Calu3 (cell line): ENCODE measurements at places on chromosomes 1 and 21. TPM values are rescaled to one million over a fixed set of nuclear protein-coding genes. Genes with fewer than 3 reads are reported as not detected.

GRCh38 chr1:204089044-204089751, 16.3 kb downstream of the SOX13 start:
- no peak overlapping the region for H3K4me3 ChIP-seq
- no peaks in the 10 kb centered on the region for H3K27me3 ChIP-seq
- DNase-seq, result no peak

- H3K27ac ChIP-seq, result no peak overlapping the region
- no peaks in the 10 kb centered on the region for H3K4me1 ChIP-seq
- no peak for DNase-seq
- no peaks in the 10 kb centered on the region for H3K36me3 ChIP-seq
Observed at GRCh38 chr21:27212441-27212840, 245.6 kb upstream of the ADAMTS5 start.

DNA sequence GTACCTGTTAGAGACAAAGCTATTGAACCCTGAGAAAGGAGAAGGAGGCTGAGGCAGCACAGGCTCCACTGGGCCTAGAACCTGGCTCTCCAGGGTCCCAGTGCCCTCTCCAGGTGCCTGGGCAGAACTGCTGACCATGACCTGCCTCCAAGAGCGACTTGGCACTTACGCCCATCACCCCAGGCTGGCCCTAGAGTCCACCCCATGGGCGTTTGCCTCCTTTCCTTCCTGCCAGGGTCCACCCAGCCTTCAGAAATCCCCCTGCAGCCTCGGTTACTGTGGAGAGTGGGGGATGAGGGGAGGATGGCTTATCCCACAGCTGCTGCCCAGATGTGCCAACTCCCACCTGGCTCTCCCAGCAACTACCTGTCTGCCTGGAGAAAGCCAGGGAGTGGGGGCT, 14.7 kb upstream of the C1QA start:
- no peak for DNase-seq
- H3K36me3 ChIP-seq, result no peaks in the 10 kb centered on the region
- no peaks in the 10 kb centered on the region for H3K4me1 ChIP-seq
- no peak overlapping the region for H3K27ac ChIP-seq

DNA sequence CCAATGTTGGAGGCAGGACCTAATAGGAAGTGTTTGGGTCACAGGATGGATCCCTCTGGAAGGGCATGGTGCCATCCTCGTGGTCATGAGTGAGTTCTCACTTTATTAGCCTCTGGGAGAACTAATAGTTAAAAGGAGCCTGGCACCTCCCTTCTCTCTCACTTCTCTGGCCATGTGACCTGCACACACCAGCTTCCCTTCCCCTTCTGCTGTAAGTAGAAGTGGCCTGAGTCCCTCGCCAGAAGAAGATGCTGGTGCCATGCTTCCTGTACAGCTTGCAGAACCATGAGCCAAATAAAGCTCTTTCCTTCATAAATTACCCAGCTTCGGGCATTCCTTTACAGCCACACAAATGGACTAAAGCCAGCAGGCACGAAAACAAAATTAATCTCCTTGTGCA, 23.6 kb downstream of the ACOT7 start:
- no peak overlapping the region for H3K27ac ChIP-seq
- H3K27me3 ChIP-seq, result no peaks in the 10 kb centered on the region
- H3K36me3 ChIP-seq, result no peaks in the 10 kb centered on the region
- H3K4me1 ChIP-seq, result no peaks in the 10 kb centered on the region
- DNase-seq, result no peak

GRCh38 chr1:111786669-111787207, 31.0 kb downstream of the DDX20 start:
- H3K4me3 ChIP-seq, result no peak overlapping the region
- H3K36me3 ChIP-seq, result peaks cover 5% of the 10 kb centered on the region
- H3K27ac ChIP-seq, result no peak overlapping the region
- H3K27me3 ChIP-seq, result peaks cover 81% of the 10 kb centered on the region
- no peaks in the 10 kb centered on the region for H3K4me1 ChIP-seq
- no peak for DNase-seq

DNA sequence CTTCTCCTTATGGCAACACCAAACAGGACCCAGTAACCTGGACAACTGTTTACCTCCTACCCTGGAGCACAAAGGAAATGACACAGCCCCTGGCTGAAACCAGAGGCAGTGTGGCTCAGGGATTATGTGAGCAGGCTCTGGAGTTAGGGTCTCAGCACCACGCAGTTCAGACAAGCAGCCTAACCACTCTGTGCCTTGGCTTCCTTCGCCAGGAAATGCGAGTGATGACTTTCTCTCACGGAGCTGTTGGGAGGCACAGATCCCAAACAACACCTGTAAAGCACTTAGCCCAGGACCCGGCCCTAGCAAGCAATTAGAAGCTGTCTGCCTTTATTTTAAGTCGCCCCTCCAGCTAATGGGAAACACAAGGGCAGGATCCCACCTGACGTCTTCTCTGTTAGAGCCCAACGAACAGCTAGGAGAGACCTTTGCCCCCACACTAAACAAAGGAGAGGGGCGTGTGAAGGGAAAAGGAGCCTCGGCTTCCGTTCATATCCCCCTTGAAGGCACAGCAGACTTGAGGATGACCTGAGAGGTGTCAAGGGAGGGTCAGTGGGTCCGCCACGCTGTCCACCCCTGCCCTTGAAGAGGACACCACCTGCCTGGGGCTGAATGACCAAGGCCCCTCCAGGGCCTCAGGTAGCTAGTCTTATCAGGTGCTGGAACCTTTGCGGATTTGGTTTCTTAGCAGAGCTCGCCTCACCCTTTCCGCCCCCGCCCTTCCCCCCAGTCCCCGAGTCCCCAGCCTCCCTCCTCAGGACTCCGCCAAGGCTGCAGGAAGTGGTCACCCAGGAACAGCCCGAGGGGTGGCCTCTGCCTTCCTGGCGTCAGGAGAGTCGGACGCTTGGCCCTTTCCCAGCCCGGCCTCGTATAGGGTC, 860 bp downstream of the TMEM63A start:
- H3K27me3 ChIP-seq, result no peaks in the 10 kb centered on the region
- H3K4me3 ChIP-seq, result peak overlapping the region; percentile 67
- peaks cover 73% of the 10 kb centered on the region for H3K36me3 ChIP-seq
- peak overlapping the region; percentile 85 for H3K27ac ChIP-seq
- peak; percentile 83 for DNase-seq

DNA sequence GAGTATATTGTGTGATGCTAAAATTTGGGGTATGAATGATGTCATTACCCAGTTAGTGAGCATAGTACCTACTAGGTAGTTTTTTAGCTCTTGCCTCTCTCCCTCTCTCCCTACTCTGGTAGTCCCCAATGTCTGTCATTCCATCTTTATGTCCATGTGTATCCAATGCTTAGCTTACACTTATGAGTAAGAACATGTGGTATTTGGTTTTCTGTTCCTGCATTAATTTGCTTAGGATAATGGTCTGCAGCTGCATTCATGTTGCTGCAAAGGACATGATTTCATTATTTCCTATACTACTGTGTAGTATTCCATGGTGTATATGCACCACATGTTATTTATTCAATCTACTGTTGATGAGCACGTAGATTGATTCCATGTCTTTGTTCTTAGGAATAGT, 54.4 kb upstream of the NEGR1 start:
- H3K4me1 ChIP-seq, result no peaks in the 10 kb centered on the region
- H3K27ac ChIP-seq, result no peak overlapping the region
- DNase-seq, result no peak
- no peaks in the 10 kb centered on the region for H3K36me3 ChIP-seq
- H3K27me3 ChIP-seq, result no peaks in the 10 kb centered on the region

DNA sequence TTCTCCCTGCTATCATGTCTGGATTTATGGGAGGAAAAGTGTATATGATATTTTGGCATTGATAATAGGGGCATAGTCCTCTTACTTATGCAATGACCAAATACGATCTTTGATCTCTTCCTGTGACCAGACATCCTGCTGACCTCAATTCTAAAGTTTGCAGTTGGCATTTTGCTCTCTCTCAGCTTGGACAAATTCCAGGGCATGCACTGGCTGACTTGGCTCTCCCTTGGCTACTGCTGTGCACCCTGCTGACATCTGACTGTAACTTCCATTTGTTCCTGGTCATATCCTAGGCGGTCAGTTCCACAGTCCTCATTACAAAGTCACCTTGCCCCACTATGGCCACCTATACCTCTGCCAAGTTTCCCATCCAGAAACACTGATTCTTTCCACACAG, 380.7 kb upstream of the NR5A2 start:
- no peak overlapping the region for H3K27ac ChIP-seq
- no peaks in the 10 kb centered on the region for H3K27me3 ChIP-seq
- H3K4me1 ChIP-seq, result peaks cover 13% of the 10 kb centered on the region
- peak; percentile 15 for DNase-seq
- no peak overlapping the region for H3K4me3 ChIP-seq
- H3K36me3 ChIP-seq, result no peaks in the 10 kb centered on the region

The NSUN4 gene
- 38.7 and 42.5 TPM in 2 replicates for total RNA-seq

The SPTA1 gene
- 0.49 and 0.66 TPM in 2 replicates for total RNA-seq

The GPR153 gene
- total RNA-seq, result 3.7 and 4.7 TPM in 2 replicates
